ENCODE measurements at places on chromosomes 6 and 20.

- DNase-seq, result no peak
Observed at GRCh38 chr20:44983093-44983674, 16.9 kb downstream of the STK4 start.

DNA sequence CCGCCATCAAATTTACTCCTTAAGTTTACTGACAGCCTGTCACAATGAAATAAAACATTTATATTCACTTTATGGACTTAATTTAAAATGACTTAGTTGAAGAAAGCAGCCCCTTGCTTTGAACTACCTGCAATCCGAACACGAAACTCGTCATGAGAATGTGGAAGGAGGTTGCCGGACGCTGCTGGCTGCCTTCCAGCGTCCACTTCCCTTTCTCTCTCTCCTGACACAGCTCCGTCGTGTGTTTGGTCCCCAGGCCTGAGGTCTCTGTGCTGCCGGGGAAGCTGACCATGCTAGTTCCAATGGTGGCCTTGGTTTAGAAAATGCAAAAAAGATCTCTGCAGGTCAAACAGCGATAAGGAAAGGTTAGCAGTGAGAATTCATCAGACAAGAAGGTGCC, 519.7 kb downstream of the CDH26 start:
- no peak for DNase-seq

DNA sequence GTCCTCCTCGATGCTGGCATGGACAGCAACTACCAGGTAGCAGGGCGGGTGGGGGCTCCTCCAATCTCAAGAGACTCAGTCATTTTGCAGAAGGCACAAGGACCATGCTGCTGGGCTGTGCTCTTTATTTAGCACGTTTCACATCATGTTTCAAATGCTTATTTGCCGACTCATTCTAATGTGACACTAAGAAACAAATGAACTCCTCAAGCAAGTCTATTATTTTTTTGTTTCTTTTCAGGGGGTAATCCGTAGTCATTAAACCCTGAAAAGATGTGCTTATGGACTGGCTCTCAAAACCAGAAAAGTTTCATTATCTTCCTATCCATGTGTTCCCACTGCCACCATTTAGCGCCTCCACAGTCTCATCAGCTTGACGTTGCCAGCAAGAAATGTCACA, 92.9 kb downstream of the ANKS1A start:
- DNase-seq, result no peak

GRCh38 chr6:14406614-14407331, 289.2 kb downstream of the CD83 start:
- peak; percentile 98 for DNase-seq

- peak; percentile 90 for DNase-seq
Observed at GRCh38 chr20:49384437-49385434, 97.7 kb downstream of the KCNB1 start.

GRCh38 chr6:163355426-163355991, 59.0 kb upstream of the QKI start:
- no peak for DNase-seq
